ENCODE measurements at places on chromosomes 4 and X. TPM values are rescaled to one million over a fixed set of nuclear protein-coding genes. Genes with fewer than 3 reads are reported as not detected.
A peak's percentile ranks its signal among the peaks of the same experiment; 100 is the strongest.

DNA sequence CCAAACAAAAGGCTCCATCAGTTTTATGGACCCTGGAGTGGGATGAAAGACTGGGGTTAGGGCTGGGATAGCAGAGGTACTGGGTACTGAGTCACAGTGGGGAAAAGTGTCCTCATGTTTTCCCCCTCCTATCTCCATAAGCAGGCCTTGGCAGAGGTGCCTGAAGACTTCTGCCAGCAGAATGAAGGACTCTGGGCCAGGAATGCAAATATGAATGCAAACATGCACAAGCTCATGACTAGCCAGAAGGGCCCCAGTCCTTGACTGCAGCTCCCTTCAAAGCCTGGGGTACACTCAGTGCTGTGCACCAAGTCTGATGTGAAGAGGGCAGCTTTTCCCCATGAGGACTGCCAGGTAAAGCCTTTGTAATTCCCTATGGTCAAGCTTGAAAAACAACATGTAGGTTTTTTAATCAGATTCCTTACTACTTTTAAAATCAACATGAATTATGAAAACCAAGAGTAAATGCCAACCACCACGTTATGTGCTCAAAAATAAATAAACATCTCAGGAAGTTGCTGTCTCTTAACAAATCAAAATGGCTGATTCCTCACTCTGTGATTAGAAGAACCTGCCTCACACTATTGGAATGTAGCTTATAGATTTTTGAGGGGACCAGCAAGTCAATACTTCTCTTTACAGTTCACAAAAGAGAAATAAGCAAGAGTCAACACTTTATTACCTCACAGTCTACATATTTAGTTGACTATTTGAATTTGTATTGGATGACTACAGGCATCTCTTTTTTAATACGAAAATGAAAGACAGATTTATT, 1512.0 kb downstream of the ARAP2 start:
- no peak for DNase-seq

- no peak for DNase-seq
Observed at GRCh38 chrX:63349307-63349706, 1.8 kb downstream of the SPIN4 start.

DNA sequence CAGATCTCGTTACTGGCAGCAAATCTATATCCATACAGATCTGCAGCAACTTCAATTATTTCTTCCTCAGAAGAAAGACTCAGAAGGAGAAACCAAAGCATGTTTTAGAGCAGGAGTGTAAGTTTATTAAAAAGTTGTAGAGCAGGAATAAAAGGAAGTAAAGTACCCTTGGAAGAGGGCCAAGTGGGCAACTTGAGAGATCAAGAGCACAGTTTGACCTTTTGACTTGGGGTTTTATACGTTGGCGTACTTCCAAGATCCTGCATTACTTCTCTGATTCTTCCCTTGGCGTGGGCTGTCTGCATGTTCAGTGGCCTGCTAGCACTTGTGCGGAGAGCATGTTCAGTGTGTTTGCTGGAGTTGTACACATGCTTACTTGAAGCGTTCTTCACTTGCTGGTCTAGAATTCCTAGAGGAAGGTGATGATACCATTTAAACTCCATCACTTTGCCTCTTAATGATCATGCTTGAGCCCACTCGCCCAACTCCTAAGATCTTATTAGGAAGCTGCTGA, 1114.7 kb upstream of the PABPC4L start:
- no peak for DNase-seq

DNA sequence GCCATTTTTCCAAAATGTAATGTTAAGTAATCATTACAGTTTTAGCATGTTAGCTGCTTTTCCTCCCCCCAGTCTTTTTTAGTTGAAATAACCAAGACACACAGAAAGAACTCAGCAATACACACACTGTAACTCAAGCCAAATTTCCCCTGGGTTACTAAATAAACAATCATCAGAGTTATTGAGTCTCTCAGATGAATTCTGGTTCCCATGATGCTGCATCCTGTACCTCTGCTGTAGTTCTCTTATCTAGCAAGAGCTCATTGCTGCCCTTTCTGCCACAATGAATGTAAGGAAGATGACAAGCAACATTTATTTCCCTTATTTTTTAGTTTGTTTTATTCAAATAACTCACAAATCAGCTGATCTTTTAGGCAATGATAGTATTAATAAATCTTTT, 185.1 kb downstream of the ARHGAP6 start:
- DNase-seq: no peak

GRCh38 chr4:143025081-143025704, 159.5 kb upstream of the USP38 start:
- DNase-seq: no peak

- DNase-seq: no peak
Observed at GRCh38 chrX:139078342-139078741, 366.8 kb upstream of the FGF13 start.

Gene MCF2
- 0.75 TPM for polyA plus RNA-seq

Gene TDO2
- polyA plus RNA-seq: 3.3 TPM

Gene TCEAL6
- polyA plus RNA-seq: 0.17 TPM

DNA sequence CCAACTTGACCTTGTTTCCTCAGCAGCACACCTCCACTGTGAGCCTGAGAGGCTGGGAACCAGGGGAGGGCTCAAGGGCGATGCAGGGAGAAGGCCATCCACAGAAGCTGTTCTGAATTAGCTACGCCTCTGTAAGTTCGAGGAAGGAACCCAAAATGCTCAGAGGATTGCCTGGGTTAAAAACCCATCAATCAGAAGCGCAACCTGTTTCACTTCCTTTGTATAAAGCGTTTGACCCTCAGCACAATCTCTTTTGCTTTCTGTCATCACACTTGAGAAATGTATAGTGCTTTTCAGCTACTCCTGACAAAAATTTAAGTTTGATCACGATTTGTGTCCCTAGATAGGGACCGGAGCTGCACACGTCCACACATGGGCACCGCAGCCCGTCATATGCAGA, 48.0 kb upstream of the MAP3K15 start:
- DNase-seq: no peak

Gene PPP2R2C
- polyA plus RNA-seq: 0.30 TPM

GRCh38 chrX:104745152-104745551, 179.2 kb downstream of the IL1RAPL2 start:
- DNase-seq: no peak

DNA sequence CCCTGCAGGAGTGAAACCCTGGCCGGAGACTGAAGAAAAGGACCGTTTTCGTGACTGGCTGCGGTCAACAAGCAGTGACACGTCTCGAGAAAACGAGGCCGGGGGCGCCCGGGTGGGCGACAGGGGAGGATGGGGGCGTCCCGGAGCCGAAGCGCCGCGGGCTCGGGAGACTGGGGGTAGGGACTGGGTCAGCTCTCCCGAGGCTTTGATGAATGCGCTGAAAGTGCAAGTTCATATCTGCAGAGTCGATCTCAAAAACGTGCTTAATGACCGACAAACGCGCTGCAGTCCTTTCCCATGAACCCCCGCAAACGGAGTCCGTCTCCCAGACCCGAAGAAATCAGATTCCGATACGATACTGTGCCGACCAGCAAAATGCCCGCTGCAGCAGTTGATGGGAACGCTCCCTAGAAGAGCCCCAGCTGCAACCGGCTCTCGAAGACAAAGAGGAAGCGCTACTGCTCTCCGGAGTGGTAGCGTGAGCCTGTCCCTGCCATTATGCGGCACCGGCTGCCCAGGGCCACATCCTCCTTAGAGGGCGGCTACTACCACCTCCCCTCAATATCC, 806 bp upstream of the CD99L2 start:
- DNase-seq: no peak

Gene TRMT44
- 16.4 TPM for polyA plus RNA-seq

Gene FRG2
- not detected for polyA plus RNA-seq

Gene PAGE2
- not detected for polyA plus RNA-seq

GRCh38 chr4:22385611-22386011, 130.3 kb downstream of the ADGRA3 start:
- DNase-seq: no peak

Gene TMEM150C
- 30.1 TPM for polyA plus RNA-seq

Gene GEMIN8
- polyA plus RNA-seq: 31.3 TPM

Gene POU4F2
- not detected for polyA plus RNA-seq

Gene RXFP1
- 0.33 TPM for polyA plus RNA-seq

Gene BST1
- 15.5 TPM for polyA plus RNA-seq

- DNase-seq: no peak
Observed at GRCh38 chr4:30837131-30837539, 117.0 kb downstream of the PCDH7 start.

DNA sequence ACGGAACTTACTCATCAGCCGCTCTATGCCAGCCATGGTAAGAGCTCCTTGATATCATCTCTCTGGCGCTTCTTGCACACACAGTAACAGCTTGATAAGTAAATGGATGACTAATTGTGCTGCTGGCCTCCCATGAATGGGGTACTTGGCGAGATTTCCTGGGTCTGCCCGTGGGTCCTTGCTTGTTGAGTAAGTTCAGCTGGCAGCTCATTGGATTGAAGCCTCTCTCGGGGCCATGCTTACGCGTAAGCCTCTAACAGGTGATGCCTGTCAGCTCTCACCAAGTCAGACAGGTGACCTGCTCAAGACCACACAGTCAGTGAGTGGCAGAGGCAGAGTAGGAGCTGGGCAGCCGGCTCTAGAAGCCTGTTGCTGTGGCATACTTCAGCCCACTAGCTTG, 7.7 kb downstream of the NSG1 start:
- no peak for DNase-seq

Gene GAGE1
- not detected for polyA plus RNA-seq

Gene SLC6A14
- polyA plus RNA-seq: 0.17 TPM

DNA sequence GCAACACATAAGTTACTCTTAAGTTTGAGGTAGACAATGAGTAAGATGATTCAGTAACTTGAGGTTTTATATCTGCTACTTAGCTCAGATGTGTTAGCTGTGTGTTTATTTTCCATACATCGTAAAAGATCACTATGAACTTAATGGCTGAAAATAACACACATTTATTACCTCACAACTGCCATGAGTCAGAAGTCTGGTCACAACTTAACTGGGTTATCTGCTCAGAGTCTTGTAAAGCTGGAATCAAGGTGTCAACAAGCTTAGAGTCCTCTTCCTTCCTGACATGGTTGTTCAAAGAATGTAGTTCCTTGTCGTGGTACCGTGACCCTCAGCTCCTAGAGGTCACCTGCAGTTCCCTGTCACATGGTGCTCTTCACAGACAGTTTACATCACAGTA, 204.9 kb upstream of the MAGEB2 start:
- no peak for DNase-seq

Gene PLP2
- polyA plus RNA-seq: 33.5 TPM

GRCh38 chr4:2938906-2939305, 24.3 kb downstream of the NOP14 start:
- DNase-seq: no peak

- no peak for DNase-seq
Observed at GRCh38 chrX:133953078-133953477, 32.3 kb downstream of the GPC3 start.

DNA sequence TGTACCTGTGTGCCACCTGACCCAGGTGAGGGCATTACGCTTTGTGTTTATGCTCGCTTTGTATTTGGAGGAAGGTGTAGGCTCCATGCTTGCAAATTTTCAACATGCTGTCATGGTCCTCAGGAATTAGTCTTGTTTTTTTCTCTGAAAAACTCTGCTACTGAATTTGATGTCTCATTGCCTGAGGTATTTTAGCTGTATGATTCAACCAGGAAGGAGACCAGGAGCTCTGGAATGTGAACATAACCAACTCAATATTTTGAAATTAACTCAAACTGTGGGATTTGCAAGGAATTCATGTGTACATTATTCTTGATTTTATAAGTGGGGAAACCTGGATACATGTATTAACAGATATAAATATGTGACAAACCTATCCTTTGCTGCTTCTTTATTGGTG, 134.1 kb downstream of the SLC4A4 start:
- no peak for DNase-seq

GRCh38 chr4:145535202-145535601, 53.5 kb downstream of the SMAD1 start:
- DNase-seq: no peak

DNA sequence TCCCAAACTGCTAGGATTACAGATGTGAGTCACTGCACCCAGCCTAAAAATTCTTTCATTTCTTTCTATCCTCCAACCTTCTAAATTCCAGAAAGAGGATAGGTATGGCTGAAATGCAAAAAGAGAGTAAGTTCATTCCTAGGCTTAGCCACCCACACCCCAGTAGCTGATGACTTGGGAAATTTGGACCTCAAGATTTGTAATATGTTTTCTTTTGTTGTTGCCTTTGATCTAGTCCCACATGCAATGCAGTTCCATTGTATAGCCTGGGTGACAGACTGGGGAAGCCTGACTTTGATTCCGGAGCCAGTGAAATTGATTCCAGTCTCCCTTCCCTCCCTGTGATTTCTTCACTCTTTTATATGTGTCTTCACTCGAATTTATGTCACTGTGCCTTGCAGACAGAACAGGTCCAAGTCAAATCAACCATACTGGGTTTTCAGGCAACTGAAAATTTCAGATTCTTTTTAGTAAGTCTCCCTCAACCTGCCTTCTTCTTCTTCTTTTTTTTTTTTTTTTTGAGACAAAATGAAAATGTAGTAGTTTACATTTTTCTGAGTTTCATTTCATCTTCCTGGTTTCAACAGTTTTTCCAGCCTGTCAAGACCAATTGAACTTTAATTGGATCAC, 176.2 kb upstream of the RBPJ start:
- no peak for DNase-seq

- DNase-seq: no peak
Observed at GRCh38 chr4:6918338-6918737, 8.7 kb downstream of the TBC1D14 start.

Gene SH2D1A
- 0.12 TPM for polyA plus RNA-seq

GRCh38 chr4:154329268-154329868, 162.2 kb downstream of the DCHS2 start:
- no peak for DNase-seq

Gene RBM46
- polyA plus RNA-seq: 0.06 TPM

Gene CDX4
- not detected for polyA plus RNA-seq

DNA sequence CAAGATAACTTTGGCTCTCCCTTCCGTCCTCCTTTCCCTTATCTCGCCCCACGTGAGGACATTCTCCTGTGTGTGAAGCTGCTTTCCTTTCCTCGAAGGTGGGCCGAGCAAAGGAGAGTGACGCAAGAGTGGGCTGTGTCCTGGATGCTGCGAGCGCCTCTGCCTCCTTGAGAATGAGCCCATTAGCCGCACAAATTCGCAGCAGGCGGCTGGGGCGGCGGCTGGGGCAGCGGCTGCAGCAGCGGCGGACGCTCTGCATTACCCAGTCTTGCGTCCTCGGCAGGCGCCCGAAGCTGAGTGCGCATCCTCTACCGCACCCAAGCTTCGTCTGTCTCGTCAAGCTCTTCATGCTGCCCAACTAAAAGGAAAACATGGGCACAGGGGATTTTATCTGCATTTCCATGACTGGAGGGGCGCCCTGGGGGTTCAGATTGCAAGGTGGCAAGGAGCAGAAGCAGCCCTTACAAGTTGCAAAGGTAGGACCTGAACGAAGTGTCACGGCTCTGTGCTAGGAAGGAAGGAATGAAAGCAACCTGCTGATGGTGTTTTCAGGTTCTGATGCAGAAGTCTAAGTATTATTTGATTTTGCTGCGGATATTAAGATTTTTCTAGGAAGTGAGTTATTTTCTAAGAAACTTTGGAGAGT, at the start of gene SYNPO2:
TSS of gene SYNPO2 (plus strand) at position 189 of the 646 bp plus-strand sequence. CDS start at position 372, 183 bp downstream.
- peak; percentile 35 for DNase-seq

Measured in right renal pelvis (tissue), 4 donors.